ENCODE measurements at places on chromosomes 6 and 20. TPM values are rescaled to one million over a fixed set of nuclear protein-coding genes. Genes with fewer than 3 reads are reported as not detected.

DNA sequence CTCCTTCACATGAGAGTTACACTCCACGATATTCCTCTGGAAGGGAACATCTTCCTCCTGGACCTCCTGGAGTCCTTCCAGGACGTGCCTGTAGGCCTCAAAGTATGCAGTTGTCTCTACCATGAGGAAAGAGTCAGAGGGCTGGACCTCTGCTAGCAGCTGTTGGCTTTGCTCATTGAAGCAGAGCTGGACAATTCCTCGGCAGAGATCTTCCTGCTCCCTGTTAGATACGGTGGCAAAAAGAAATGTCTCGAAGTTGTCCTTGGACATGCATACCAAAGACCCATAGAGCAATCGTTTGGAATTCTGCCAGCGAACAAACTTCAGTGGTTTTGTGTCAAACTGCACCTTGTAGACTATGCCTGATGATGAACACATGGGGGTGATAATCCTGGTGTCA lies 7.7 kb downstream of the ZNFX1 start:
- DNase-seq, result no peak

GRCh38 chr6:161543684-161544309 lies 269.9 kb upstream of the AGPAT4 start:
- no peak for DNase-seq

DNA sequence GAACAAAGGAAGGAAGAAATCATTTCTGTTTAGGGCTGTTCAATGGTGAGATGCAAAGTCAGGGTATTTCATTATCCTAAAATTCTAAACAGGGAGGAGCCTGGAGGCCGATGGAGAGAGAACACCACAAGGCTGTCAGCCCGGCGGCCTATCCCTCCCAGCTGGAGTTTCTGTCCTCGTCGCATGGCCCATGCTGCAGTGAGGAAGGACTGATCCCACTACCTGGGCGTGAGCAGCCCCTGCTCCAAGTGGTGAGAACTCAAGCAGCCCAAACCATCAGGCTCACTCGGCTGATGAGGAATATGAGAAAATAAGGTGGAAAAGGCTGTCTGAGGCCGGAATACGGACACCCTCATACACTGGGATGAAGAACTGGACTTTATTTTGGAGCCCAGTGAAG lies 30.8 kb downstream of the DIDO1 start:
- DNase-seq, result no peak

- no peak for DNase-seq
These were observed 13.8 kb upstream of the IYD start for GRCh38 chr6:150354754-150355571.

GRCh38 chr20:40757087-40757486 lies 68.1 kb upstream of the MAFB start:
- DNase-seq, result no peak

GRCh38 chr20:13995086-13995665 lies at the start of gene MACROD2:
MACROD2 (plus strand) TSS chr20:13995516.
- peak; percentile 99 for DNase-seq

GRCh38 chr6:31285486-31285885 lies 13.6 kb upstream of the HLA-C start:
- no peak for DNase-seq

- no peak for DNase-seq
These were observed 12.9 kb downstream of the MAPRE1 start for GRCh38 chr20:32832664-32833063.

- no peak for DNase-seq
These were observed 866 bp upstream of the MYO6 start for GRCh38 chr6:75748003-75748742.

DNA sequence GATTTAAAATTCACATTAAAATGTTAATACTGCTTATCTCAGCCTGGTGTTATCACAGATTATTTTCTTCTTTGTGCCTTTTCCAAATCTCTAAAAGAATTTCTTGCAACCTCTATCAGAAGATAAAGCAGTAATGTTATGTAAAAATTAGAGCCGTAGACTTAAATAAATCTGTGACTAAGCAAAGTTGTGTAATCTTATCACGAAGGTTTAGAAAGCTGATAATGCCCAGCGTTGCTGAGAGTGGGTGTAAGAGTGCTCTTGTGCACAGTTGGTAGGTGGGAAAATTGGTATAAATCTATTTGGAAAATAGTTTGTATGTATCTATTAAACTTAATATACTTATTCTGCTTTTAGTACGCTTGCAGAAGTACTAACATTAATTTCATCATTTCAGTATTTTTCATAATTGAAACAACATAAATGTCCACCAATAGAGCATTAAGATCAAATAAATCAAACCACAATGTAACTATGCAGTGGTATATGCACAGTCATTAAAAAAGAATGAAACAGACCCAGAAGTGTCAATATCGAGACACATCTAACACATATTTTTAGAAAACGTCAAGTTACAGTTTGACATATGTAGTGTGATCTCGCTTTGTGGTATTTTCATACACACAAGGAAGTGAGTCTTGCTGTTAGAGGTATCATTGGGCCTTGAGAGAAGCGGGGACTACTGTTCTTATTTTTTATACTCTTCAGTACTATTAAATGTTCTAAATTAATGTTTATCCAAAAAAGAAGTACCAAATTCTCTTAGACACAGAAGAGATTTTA lies 54.4 kb upstream of the PBOV1 start:
- no peak for DNase-seq

- DNase-seq, result no peak
These were observed 5.8 kb upstream of the STMND1 start for GRCh38 chr6:17096096-17096495.

- DNase-seq, result no peak
These were observed 22.8 kb upstream of the FOXC1 start for GRCh38 chr6:1586861-1587450.

- no peak for DNase-seq
These were observed 33.7 kb downstream of the PKIG start for GRCh38 chr20:44615876-44616603.

DNA sequence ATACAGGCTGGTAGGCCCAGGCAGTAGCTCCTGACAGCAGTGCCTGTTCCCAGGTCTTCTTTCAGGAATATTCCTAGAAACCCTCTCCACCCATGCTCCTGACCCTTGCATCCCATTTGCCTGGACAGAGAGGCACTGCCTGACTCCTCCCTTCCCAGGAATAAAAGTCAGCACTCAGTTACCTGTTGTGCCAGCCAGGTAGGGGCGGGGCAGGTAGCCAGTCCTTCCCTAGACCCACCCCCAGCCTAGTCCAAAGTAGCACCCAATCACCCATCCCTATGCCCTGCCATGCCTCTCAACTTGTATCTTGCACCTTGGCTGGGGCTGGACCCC lies 129.9 kb downstream of the MRPL14 start:
- no peak for DNase-seq

DNA sequence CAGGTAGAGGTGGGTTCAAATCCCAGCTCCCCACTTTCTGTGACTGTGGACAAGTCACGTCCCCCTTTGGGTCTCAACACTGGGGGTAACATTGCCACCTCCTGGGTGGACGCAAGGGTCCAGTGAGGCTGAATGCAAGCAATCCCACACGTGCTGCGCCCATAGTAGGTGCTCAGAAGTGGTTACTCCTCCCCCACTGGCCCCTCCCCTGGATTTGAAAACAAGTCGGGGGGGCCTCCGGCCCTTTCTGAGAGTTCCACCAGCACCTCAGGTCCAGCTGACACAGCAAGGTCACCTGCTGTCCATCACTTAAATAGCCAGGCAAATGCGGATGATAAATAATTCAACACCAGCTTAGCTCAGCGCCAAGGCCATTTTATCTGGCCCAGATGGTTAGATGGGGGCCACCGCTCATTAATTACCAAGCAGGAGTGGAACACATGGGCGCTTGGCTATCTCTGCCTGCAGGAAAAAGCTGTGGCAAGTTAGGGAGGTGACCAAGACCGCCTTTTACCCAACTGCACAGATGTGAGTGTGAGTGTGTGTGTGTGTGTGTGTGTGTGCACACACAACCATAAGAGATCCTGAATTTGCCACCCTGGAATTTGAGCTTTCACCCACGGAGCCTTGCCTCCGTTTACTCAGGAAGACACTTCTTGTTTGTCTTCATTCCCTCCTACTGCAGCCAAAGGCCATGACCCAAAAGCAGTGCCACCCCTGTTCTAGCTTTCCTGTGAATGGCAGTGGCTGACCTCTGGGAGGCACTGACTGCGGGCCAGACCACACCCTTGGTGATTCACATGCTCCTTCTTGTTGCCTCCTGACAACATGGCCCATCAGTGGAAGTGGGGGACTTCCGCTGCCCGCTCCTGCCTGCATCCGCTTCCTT lies 34.7 kb upstream of the KCNB1 start:
- no peak for DNase-seq

GRCh38 chr6:22079783-22080182 lies 217.1 kb downstream of the PRL start:
- no peak for DNase-seq

DNA sequence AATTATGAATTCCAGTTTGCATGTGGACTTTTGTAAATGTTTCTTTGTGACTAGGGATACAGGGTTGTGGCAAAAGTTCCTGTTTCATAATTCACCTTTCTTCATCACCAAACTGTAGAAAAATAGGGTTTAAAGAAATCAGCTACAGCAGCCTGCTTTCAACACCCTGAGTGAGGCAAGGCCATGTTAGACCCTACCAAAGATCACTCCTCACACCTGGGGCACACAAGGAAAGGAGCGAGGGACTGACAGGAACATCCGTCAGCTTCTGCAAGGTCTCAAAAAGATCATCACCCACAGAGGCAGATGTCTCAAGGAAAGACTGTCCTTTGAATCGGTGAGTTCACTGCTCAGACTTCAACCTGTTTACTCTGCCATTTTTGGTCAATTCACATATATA lies 10.5 kb upstream of the STX11 start:
- no peak for DNase-seq

DNA sequence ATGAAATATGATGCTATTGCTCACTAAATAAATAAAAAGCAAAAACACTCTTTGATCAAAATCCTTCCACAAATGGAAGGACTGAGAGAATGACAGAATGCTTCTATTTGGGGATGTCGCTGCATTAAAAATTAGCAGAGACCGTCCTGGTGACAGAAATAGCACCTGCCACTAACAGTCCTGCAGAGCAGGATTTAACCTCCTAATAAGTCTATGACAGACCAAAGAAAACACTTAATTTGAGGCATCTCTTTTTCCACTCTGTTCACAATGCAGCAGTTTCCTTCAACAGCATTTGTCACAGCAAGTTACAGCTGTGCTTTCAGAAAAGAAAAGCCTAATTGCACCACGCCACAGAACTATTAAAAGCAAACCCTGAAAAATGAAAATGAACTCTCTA lies 140.6 kb upstream of the BEND6 start:
- DNase-seq, result no peak

DNA sequence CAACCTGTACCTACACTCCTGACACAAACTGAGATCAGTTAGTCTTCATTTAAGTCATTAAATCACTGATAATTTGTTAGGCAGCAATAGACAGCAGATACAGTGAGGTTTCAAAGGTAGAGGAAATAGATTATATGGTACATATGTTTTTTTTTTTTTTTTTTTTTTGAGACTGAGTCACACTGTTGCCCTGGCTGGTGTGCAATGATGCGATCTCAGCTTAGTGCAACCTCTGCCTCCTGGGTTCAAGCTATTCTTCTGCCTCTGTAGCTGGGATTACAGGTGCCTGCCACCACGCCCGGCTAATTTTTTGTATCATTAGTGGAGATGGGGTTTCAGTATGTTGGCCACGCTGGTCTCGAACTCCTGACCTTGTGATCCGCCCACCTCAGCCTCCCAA lies 38.2 kb upstream of the KIF13A start:
- DNase-seq, result no peak

DNA sequence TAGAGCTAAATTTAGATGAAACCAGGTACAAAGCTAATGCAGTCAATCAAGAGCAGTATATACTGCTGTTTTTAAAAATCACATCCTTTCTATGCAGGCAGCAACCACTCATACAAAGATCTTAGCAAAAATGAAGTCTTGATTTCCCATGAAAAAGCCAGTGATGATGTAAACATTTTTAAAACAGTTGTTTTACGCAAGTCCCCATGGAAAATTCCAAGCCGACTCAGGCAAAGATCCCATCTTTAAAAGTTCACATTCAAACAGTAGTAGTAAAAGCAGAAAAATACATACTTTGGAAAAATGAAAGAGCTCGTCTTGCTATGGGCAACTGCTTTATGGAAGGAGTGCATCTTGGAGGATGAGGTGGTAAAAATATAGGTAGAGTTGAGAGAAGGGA lies 84.0 kb downstream of the RCAN2 start:
- no peak for DNase-seq

- DNase-seq, result no peak
These were observed 302.1 kb upstream of the RUNX2 start for GRCh38 chr6:45026003-45026516.

- no peak for DNase-seq
These were observed 19.7 kb downstream of the TIAM2 start for GRCh38 chr6:155014670-155015300.

GRCh38 chr6:122143813-122144601 lies 255.4 kb upstream of the HSF2 start:
- DNase-seq, result no peak

DNA sequence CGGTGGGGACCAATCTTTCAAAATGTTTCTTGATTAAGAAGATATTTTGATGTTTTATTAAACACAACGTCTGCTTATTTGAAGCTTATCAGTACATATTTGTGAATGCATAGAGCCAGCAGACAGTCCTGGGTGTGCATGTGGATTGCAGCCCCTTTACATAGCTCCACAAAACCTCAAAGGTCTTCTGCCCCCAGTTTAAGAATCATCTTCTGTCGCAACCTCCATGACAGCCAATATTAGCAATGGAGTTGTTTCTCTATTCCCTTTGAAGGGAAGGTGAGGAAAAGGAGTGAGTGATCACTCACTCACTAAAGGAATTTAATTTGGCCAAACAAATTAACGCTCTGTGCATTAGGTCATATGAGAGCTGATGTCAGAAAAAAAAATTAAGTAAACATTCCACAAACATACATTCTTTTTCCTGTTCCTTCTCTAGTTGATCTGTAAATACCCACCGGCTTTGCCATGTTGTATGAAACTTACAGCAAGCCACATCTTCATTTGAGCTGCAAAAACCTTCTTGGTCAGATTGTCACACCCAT lies 152.9 kb downstream of the SIM1 start:
- no peak for DNase-seq

Gene LRP11
- 51.7 TPM for total RNA-seq

Gene UST
- total RNA-seq, result 23.2 TPM

Gene MEI4
- total RNA-seq, result 0.38 TPM

Gene XKR7
- 0.23 TPM for total RNA-seq

Gene PLN
- not detected for total RNA-seq

Gene ZSCAN9
- total RNA-seq, result 17.5 TPM

Gene OR2H2
- not detected for total RNA-seq

Gene NR2E1
- total RNA-seq, result not detected

Gene COQ3
- 2.9 TPM for total RNA-seq

Gene GPR63
- 1.5 TPM for total RNA-seq

Gene GJA1
- total RNA-seq, result 363 TPM

Gene GJA10
- not detected for total RNA-seq

Gene CST1
- total RNA-seq, result 130 TPM

Gene RPS10
- total RNA-seq, result 1,322 TPM

Gene SLC22A16
- total RNA-seq, result 0.54 TPM

Gene GHRH
- total RNA-seq, result not detected

Gene TRIM31
- total RNA-seq, result not detected

Gene ZBTB46
- 42.1 TPM for total RNA-seq

Gene SLC12A5
- total RNA-seq, result 8.8 TPM

Gene GLP1R
- 42.5 TPM for total RNA-seq

Measured in endothelial cell (in vitro differentiated cells).